Amniotic epithelial cell (primary cell): ENCODE measurements at places on chromosomes 7 and 10.

DNA sequence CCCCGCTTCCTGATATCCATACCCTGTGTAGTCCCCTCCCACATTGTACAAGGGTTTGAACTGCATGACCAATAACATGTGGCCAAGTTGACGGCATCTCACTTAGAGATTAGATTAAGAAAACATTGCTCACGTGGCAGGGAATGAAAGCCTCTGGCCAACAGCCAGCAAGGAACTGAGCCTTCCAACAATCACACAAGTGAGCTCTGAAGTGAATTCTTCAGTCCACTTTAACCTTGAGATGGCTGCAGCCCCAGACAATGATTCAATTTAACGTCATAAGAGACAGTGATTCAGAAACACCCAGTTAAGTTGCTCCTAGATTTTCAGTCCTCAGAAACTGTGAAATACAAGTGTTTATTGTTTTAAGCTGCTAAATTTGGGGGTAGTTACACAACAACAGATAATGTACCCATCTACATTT, 165.9 kb upstream of the PLXNA4 start:
- DNase-seq, result peak; percentile 81

GRCh38 chr7:151769188-151769821, 107.6 kb downstream of the PRKAG2 start:
- DNase-seq, result no peak

GRCh38 chr10:109958059-109958458, 34.7 kb upstream of the XPNPEP1 start:
- DNase-seq, result no peak

DNA sequence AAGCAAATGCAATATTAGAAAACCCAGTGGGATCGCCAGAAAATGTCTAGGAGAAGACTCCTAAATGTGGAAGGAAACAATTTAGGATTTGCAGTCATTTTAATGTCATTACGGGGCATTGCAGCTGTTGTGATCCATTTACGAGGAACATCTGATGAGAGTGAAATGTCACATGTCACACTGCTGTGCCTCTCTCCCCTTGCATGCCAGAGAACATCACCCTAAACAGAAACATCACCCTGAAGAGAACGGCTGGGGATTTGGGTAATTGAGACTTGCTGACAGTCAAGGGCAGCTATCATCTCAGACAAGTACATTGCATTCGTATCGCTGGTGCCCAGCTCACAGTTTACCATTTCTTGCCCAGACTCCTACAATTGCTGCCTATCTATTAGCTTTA, 785.7 kb upstream of the POM121L12 start:
- no peak for DNase-seq

- no peak for DNase-seq
Measured at GRCh38 chr10:8962249-8962648, 907.8 kb downstream of the GATA3 start.

DNA sequence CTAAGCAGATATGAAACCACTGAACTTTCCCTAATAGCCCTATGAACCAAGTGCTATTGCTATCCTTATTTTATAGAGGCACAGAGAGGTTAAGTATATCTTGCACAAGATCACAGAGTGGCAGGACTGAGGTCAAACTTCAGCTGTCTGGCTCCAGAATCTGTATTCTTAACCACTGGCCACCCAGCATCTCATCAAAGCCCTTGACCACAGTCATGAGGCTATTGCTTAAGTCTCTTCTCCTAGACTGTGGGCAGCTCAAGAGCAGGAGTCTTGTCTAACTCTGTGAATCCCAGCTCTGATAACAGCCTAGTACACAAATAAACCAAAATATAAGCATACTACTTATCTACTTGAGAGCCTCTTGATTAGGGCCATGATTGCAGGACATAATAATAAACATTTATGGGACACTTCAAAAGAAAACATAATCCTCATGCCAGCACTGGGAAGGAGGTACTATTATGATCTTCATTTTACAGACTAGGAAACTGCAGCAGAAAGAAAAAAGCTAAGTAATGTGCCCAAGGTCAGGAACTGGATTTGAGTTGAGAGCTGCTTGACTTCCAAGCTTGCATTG, 22.4 kb upstream of the SMC3 start:
- DNase-seq, result peak; percentile 99

DNA sequence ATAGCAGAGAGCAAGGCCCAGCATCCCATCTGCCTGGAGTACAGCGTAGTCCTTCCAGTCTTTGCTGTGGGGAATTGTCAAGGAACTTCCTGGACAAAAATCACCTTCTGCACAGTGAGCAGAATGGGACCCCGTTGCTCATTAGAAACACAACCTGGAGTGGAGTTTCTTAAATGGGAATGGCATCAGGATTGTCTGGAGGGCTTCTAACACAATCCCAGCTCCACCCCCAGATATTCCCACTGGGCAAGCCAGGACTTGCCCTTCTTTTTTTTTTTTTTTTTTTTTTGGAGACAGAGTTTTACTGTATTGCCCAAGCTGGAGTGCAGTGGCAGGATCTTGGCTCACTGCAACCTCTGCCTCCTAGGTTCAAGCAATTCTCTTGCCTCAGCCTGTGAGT, 356.4 kb downstream of the GALNT17 start:
- no peak for DNase-seq

GRCh38 chr7:150934045-150934766, 43.9 kb downstream of the KCNH2 start:
- no peak for DNase-seq

DNA sequence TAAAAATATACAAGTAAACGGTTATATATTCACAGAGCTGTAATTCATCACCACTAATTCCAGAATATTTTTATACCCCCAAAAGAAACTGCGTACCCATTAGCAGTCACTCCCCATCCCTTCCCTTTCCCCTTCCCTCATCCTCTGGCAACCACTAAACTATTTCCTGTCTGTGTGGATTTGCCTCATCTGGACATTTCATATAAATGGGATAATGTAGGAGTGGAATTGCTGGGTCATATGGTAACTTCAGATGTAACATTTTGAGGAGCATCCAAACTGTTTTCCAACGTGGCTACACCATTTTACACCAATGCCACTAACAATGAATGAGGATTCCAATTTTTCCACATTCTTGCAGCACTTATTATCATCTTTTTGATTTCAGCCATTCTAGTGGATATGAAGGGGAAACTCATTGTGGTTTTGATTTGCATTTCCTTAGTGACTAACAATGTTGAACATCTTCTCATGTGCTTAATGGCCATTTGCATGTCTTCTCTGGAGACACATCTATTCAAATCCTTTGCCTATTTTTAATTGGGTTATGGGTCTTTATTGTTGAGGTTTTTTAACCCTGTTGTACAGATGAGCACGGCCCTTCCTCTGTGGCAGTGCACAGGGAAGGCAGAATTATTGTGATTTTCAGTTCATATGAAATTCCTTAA, 79.2 kb downstream of the RBM20 start:
- DNase-seq, result no peak

DNA sequence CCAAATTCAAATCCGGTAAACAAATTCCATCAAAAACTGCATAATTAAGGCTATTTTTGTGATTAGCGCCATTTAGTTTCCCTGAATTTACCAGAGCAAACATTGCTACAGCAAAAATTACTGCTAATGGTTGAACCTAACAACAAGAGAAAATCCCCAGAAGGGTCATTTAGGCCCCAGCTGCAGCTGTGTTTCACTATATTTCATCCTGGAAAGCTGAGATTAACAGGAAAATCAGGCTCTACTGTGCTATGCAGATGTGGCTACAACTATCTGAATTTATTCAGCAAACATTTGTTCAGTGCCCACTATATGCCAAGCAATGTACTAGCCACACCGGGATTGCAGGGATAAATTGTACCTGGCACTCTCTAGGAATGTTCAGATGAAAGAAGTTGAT, 104.0 kb downstream of the PON1 start:
- DNase-seq, result no peak

GRCh38 chr10:74841265-74841973, 15.0 kb downstream of the KAT6B start:
- peak; percentile 52 for DNase-seq

DNA sequence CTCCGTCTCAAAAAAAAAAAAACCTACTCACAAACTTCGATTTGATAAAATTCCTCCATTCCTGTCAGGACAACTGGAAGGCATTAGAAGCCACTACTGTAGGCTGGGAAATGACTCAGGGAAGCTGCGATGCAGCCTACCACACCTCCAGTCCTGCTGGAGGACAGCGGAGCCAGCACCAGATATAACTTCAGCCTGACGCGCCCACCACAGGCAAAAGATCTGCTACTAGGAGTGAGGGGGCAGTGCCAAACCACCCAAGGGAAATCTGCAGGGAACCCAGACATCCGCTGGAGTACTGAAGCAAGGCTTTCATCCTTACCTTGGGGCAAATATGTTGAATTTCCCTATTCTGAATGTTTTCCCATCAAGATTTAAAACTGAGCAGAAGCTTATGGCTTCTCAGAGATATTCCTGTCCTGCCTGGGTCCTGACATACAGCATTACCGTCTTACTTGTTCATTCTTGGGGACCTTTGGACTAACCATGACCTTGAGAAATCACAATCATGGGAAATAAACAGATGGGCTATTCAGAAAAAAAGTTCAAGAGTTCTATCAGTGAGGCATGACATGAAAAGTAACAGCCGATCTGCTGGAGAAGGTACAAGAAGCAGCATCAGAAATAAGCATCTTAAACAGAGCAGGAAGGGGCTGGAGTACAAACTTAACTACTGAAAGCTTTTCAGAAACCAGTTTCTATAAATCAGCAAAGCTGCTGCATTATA, 20.4 kb downstream of the BCCIP start:
- peak; percentile 43 for DNase-seq

- DNase-seq, result no peak
Measured at GRCh38 chr10:93604146-93604545, 3.1 kb upstream of the RBP4 start.

- DNase-seq, result peak; percentile 63
Measured at GRCh38 chr10:92327445-92328433, 36.8 kb downstream of the MARCHF5 start.

GRCh38 chr7:124398937-124399552, 366.2 kb upstream of the TMEM229A start:
- DNase-seq, result no peak

GRCh38 chr7:16776053-16776452, 22.5 kb downstream of the TSPAN13 start:
- no peak for DNase-seq

DNA sequence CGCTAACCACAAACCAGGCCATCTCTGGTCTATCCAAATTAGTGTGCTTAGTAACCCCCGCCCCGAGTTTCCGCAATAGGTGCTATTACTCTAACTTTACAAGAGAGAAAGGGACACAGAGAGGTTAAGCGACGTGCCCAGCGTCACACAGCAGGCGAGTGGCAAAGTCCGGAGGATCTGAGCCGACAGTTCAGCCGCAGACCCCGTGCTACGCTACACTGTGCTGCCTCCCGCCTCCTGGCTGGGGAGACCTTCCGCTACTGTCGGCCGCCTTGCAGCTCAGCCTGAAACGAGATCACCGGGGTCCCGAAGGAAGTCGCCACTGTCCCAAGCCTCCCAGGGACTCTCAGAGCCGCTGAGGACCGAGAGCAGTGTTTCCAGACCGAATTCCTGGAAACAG, 799 bp downstream of the INTS1 start:
- DNase-seq, result no peak

DNA sequence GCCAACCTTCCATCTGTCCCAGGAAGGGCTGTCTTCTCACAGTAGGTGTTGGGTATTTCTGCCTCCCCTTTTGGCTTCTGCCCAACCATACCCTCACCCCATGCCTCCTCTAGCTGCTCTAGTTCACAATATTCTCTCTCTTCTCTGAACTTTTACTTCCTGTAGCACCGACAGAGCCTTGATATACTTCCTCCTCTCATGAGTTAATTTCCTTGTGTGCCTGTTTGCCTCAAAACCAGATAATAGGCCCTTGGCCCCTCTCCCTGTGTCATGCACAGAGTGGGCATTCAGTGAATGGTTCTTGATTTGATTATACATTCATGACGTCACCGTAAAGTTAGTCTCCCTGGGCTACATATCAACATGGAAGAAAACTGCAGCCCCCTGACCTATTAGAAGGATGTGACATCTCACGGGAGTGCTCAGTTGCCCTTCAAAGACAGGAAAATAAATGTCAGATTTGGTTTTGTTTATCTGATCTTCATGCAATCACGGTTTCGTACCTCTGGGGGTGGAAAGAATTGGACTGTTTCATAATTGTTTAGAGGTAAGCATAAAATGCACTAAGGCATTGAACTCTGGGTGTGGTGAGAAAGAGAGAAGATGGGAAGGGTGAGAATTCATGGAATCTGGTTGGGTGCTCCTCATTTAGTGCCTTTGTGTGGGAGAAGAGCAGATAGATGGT, 127.7 kb downstream of the ITIH5 start:
- DNase-seq, result no peak

GRCh38 chr7:159068488-159068811, 76.2 kb downstream of the VIPR2 start:
- DNase-seq, result no peak

DNA sequence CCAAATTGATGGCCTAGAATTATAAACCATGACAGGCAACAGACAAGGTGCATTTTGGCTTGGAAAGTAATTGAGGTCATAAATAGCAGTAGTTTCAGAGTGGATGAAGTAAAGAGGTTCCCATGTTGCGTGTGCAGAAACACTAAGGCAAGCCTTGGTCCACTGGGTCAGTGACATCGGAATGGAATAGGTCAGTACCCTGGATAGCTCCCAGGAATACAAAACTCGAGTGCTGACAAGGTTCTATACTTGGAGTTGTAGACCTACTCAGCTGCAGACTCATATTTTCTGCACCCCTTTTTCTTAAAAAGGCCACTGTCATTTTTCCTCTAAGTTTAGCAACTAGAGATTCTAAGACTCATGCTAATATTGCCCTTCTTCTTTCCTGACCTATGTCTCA, 132.8 kb downstream of the DYNC1I1 start:
- peak; percentile 7 for DNase-seq

GRCh38 chr7:79361214-79361613, 92.3 kb downstream of the MAGI2 start:
- DNase-seq, result no peak

- peak; percentile 38 for DNase-seq
Measured at GRCh38 chr10:107409522-107409921, 245.0 kb upstream of the SORCS1 start.

DNA sequence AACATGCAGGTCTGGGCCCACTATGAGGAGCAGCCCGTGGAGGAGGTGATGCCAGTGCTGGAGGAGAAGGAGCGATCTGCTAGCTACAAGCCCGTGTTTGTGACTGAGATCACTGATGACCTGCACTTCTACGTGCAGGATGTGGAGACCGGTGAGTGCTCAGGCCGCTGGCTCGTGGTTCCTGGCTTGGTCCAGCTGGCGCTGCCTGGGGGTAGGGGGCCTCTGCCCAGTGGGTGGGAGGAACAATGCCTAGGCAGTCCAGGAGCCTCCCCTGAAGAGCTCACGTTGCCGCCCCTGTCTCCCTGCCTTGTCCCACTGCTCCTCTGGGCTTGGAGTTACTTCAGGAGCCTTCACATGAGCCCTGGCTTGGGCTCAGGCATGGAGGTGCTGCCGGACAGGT, 50.1 kb upstream of the LRRC4 start:
- DNase-seq, result no peak

- peak; percentile 30 for DNase-seq
Measured at GRCh38 chr7:24241206-24241605, 42.8 kb upstream of the NPY start.

GRCh38 chr7:92832534-92833023, 3.8 kb downstream of the CDK6 start:
- no peak for DNase-seq
